ENCODE measurements at places on chromosomes 11 and 22.

GRCh38 chr22:28557184-28557583 is 122.5 kb downstream of the TTC28 start:
- no peak for DNase-seq

GRCh38 chr11:2771758-2772466 is 72.1 kb upstream of the KCNQ1OT1 start:
- DNase-seq: no peak

DNA sequence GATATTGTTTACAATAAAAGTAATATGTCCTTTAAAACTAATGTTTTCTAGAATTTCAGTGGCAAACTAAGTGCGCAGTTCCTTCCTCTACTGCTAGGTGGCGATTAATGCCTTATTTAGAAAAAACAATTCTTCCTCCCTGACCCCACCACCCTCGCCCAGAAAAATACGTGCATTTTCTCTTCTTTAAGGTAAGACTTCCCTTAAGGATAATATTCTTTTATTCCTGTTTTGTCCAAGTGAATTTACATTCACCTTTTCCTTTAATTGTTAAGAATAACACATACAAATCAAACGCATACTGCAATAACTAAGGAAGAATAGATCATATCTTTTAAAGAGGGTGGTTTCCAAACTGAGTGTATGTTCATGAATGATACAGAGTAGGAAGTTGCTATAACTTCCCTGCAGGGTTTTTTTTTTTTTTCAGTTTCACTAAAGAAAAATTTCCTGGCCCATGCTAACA is 17.0 kb upstream of the PSMA1 start:
- no peak for DNase-seq

DNA sequence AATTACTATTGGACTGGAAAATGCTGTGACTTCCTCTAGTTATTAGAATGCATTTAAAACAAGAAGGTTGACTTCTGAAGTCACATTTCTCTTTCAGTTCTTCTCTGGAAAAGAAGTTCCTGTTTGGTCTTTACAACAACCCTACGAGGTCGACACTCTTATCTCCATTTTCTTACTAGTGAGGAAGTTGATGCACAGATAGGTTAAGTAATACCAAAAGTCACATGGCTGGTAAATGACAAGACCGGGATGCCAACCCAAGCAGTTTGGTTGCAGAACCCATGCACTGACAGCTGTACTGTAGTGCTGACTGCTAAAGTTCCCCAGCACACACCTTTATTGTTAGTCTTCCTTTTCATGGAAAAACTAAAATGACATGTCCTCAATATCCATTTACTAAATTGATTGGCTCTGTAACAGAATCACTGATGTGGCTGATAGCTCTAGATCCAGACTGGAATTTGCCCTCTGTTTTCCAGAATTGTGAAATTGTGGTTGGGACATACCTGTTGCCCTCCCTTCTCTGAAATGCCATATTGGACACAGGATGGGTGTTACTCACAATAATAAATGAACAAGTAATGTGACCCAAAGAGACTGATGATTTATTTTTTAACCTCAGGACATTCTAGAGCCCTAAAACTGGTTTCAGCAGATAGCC is 9.4 kb upstream of the TECTA start:
- DNase-seq: no peak

DNA sequence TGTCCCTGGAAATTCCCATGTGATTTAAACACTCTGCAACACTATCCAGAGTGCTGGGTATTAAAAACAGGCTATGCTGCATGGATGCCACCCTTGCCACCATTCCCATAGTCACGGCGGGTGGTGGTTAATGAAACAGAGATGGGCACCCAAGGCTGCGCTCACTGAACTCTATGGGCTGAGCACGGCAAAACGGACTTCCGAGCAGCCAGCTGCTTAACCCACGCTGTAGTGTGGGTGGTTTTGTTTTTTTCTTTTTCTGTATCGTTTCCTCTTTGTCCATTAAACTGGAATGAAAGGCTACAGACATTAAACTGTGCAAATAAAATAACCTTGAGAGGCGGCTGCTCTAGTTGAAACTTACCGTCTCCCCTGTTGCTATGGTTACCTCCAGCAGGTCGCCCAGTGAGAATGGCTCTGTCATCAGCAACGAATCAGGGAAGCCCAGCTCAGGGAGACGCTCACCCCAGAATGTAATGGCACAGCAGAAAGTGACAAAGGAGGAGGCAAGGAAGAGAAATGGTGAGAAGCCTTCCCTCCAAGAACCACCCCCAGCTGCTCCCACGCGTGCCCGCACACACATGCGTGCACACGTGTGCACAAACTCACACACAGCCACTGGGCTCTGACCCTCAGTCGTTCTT is 102.1 kb downstream of the C11orf91 start:
- DNase-seq: no peak

DNA sequence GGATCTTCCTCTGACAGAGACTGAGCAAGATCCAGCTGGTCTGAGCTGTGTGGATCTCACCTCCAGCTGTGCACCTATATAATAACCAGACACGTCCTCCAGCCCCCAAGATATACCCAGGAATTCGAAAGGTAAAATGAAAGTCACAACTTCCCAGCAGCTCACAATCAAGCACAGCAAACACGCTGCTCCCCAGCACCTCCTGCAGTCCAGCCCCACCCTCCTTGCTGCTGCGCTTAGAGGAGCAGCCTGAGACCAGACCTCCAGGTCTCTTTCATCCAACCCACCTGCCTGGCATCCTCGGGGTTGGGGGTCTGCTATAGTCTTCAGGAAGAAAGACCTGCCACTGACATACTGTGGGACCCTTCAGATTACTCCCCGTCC is 3.0 kb upstream of the APOL4 start:
- no peak for DNase-seq

GRCh38 chr11:27507557-27508322 is 1.2 kb upstream of the LIN7C start:
- no peak for DNase-seq

- DNase-seq: no peak
These were observed 118.8 kb downstream of the MPPED1 start for GRCh38 chr22:43530349-43531201.

- DNase-seq: no peak
These were observed 1005.0 kb downstream of the TBC1D22A start for GRCh38 chr22:47767403-47767802.

GRCh38 chr11:20047006-20047768 is 113.1 kb downstream of the DBX1 start:
- DNase-seq: no peak

- no peak for DNase-seq
These were observed 55.7 kb upstream of the RASD2 start for GRCh38 chr22:35484651-35485556.

- no peak for DNase-seq
These were observed 725.0 kb downstream of the METTL15 start for GRCh38 chr11:28833169-28833568.

DNA sequence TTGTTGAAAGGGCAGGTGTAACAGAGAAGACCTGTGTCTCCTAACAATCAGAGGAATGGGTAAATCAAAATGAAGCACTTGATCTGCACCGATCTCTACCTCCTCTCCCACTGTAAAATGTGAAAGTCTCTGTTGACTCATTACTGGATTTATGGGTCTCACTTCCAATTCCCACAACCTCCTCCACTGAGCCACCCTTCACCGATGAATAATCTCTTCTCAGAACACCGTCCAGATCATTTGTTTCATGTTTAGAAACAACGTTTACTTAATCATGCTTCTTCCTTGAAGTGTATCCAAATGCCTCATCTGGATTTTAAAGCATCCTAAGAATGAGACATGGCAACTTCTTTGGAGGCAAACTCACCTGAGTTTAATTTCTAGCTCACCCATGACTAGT is 643.6 kb downstream of the ETS1 start:
- DNase-seq: no peak

- no peak for DNase-seq
These were observed 76.9 kb downstream of the MYO7A start for GRCh38 chr11:77204754-77205466.

GRCh38 chr11:36118084-36118483 is 171.1 kb downstream of the COMMD9 start:
- no peak for DNase-seq

DNA sequence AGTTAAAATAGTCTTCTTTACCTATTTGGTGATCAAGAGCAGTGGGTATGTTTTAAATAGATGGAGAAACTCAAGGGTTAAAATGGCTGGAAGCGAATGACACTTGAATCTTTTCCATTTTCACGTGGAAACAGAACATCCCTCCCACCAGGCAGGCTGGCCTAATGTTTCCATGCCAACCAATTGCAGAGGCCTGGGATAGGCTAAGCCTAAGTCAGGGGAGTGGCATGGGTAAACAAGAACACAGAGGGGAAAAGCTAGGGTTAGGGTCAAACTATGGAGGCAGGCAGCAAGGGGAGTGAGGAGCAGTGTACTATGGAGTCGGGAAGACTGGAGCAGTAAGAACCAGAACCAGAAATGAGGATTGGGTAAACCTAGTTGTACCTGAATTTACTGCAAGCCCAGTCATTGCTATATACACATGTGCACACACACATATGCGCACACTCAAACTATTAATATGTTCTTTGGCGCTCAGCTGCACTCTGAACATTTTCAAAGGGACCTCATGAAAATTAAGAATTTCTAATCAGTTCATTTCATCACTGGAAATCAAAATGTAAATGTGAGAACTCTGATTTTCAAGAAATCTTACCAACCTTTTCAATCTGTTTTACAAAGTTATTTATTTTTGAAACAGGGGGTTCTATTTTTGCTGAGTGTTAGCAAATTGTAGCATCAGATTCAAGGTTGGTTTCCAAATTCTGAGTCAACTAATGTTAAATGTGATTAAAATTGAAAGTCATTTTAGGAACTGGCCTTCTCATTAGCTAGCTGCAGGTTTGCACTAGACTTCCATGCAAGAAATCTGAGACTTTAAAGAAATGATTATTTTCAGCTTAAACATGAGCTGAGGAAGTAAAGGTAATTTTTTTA is 327.0 kb upstream of the CCDC90B start:
- DNase-seq: no peak

- DNase-seq: no peak
These were observed 20.5 kb upstream of the PARVB start for GRCh38 chr22:44003405-44004103.

GRCh38 chr22:49799431-49800075 is 28.1 kb downstream of the BRD1 start:
- no peak for DNase-seq

DNA sequence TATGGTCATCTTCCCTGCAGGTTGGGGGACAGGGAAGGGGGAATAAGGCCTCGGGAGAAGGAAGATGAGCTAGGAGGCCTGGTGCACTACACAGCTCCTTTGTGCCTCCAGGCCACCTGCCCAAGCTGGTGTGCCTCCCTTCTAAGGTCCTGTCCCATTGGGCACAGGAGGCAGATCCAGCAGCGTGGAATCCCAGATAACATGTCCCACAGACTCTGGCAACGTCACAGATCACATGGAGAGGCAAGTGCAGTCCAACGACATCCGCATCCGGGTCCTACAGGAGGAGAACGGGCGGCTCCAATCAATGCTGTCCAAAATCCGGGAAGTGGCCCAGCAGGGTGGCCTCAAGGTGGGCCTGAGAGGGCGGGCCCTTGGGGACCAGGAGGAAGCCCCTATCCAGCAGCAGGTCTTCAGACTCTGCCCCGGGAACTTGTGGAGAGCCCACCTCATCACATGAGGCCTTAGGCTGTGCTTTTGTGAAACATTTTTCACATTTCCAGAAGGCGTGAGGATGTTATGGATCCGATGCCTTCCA is 11.8 kb downstream of the RNF215 start:
- no peak for DNase-seq

GRCh38 chr11:2132874-2133240 is 6.3 kb downstream of the IGF2 start:
- no peak for DNase-seq

DNA sequence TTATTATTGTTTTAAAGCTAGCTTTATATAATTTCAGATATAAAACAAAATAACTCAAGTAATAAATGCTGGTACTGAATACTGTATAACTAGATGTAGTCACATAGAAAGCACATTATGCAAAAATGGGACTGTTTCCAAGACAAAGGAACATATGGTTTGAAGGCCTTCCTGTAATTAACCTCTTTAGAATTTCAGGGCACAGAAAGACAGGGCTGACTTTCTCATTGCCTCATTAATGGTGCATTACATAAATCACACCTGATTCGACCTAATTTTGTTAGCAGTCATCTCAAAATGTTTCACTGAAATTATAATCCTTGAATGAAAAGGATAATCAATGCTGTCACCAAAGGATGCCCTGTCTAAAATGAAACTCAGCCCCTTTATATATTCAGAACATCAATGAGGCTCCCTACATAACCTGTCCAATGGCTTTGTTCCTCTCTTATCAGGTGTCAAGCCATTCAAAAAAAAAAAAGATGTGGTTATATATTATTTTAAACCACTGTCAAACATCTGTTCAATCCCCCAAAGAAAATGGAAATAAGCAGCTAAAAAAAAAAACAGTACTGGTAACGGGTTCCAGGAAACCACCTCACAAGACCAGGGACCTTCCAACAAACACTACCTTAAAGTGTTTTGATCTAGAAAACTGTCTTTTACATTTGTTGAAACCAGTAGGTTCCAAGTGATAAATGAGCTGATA is 77.4 kb downstream of the FAM168A start:
- no peak for DNase-seq

GRCh38 chr11:103808252-103808651 is 228.2 kb upstream of the DDI1 start:
- DNase-seq: no peak

GRCh38 chr22:24001314-24001713 is 3.9 kb downstream of the GSTT4 start:
- no peak for DNase-seq

DNA sequence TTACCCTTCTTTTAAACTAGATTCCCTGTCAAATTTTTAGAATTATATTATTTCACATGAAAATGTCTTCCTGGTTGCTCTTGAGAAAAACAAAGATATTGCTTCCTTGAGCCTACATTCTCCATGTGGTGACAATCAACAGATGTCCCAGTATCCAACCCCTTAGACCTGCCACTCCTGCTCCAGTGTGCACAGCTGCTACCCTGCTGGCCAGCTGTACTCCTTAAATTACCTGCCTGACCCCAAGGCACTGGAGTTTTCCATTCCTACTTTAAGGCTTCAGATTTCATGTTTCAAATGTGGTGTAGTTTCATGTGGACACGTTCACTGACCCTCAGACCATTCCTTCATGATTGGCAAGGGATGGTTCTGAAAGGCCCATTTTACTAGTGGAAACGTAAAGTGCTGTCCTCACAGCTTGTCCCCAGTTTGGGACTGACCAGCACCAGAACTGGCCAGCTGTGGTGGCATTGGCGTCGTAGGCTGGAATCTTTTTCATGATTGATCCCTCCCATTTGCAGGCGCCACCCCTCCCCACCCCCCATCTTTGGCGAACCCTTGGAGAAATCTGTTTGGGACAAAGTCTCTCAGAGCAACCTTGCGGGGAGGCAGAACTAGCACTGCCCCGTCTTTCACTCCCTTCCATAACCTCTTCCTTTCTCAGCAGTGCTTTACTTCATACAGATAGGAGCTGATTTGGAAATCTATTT is 123.5 kb downstream of the DBX1 start:
- no peak for DNase-seq

DNA sequence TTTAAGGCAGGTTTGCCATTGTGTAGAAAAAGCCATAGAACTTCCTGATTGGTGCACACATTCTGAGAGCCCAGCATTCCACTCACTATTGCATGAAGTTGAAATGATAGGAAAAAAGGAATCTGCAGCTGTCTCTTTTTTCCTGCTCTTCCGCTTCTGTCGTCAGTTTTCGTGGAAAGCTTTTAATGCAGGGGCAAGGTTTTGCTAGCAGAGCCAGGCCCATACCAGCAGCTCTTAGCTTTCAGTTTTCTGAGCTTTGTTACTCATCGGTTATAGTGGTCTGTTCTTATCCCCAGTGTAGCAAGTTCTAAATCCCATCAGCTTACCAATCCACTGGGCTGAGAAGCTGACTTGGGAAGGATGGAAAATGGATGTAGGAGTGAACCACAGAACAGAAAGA is 162.9 kb upstream of the TTC12 start:
- no peak for DNase-seq

- no peak for DNase-seq
These were observed 973.6 kb upstream of the TENM4 start for GRCh38 chr11:80414181-80415165.

Measured in stimulated activated effector memory CD8-positive, alpha-beta T cell treated with anti-CD3 and anti-CD28 coated beads, Interleukin-12 subunit alpha, Interleukin-12 subunit beta, amount 100 ng/mL, for 72 hours (primary cell).